Cerebellum (tissue), 4 donors: ENCODE measurements at places on chromosomes 3 and 15. TPM values are rescaled to one million over a fixed set of nuclear protein-coding genes. Genes with fewer than 3 reads are reported as not detected.

DNA sequence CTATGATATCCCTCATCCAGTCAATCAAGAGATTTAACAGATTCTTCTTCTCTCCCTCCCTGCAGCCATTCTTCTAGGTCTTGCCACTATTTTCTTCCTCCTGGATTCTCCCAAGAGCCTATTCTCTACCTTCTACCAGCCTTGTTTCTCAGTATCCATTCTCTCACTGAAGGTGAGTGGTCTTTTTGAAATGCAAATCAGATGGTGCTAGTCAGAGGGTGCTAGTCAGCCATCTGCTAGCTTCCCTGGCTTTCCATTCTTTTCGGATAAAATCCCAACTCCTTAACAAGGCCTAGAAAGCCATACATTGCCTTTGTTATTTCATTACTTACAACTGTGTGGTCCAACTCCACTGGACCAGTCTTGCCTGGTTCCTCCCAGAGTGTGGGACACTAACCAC lies 734.3 kb upstream of the CFAP20DC start:
- DNase-seq: no peak

- no peak for DNase-seq
These were observed 449.9 kb upstream of the NAALADL2 start for GRCh38 chr3:174409086-174409743.

DNA sequence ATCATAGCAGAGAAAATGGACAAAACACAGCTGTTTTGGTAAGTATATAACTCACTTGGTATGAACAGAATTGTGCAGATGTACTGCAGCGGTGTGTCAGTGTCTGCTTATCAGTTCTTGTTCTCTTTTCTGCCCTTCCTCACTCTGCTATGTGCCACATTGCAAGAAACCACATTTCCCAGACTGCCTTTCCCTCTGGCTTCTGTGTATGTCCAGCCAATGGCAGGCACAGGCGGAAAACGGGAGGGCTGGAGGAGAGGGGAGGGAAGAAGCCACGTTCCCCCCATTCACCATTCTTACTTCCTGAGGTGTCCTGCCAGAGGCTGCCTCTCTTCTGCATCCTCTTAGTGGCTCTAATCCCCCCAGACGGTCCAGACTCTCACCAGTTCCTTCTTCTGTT lies 15.4 kb downstream of the HHLA2 start:
- no peak for DNase-seq

DNA sequence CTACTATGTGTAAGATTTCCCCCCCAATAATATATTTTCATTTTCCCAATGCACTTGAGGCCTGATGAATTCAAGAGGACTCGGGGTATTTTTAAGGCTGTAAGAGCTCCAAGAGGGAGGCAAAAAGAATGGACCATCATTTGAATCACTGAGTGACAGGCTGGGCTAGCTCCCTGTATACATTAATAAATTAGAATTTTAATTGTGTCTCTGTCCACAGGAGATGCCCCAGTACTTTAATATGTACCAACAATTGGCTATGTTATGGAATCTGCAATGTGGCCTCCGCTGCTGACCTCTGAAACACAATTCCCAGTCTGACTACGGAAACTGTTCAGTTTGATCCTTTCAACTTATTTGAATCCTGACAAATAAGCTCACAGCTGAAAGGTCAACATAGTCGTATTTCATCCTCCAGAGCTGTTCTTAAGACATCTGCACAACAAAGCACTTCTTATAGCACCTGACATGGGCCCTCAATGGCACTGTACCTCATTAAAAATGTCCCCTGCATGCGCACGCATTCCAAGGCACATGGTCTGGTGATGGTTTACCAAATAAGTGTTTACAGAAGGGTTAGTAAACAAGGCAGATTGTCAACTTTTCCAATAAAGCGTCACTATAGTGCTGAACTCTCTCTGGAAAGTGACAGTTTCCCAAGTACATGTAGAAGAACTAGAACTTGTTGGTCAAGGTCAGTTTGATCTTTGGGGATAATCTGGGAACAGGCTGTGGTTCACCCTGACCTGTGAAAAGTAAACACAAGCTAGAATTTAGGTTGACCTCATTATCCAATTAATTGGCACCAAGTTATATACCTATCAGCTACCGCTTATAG lies 472.9 kb downstream of the FOXP1 start:
- DNase-seq: no peak

DNA sequence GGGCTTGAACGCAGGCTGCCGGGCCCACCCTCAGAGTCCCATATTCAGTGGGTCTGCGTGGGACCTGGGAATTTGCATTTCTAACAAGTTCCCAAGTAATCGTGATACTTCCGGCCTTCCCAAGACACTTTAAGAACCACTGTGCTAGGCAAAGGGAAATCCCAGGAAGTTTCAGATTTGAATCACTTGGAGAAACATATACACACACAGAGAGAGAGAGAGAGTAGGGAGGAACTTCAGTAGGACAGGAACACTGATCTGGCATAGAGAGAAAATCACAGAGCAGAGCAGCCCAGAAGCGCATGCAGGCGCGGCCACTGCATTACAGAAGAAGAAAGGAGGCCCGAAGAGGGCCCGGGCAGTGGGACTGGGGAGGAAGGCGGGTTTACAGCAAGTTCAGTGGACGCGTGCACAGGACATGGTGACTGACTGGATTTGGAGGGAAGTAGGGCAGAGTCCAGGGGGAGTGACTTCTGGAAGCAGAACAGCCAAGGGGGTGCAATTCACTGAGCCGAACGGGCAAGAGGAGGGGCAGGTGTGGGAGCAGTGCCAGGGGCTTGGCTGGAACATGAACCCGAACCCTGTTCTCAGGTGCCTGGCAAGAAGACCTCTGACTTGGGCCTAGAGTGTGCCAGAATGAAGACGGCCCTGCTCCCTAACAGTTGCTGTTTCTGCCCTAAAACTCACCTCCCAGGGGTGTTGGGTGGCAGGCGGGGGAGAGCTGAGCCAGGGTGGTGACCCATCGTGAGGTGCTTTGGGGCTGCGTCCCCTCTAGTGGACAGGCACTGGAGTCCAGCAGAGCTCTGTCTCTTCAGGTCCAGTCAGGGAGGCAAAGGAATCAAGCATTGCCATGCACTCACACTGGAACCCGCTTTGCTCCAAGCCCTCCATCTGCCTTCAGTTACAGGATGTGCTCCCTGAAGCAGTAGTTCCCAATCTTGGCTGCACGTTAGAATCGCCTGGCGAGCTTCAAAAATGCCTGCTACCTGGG lies 101.3 kb upstream of the HES1 start:
- no peak for DNase-seq

The CD200R1 gene
- 0.64 TPM for total RNA-seq

The IL17RB gene
- total RNA-seq: 14.2 TPM

The NSMCE3 gene
- total RNA-seq: 8.2 TPM

The NLGN1 gene
- 61.6 TPM for total RNA-seq

The IQCH gene
- total RNA-seq: 9.3 TPM

The SPPL2A gene
- 34.8 TPM for total RNA-seq

The SLTM gene
- 120 TPM for total RNA-seq
